ENCODE measurements at places on chromosomes 6 and 20. TPM values are rescaled to one million over a fixed set of nuclear protein-coding genes. Genes with fewer than 3 reads are reported as not detected.

GRCh38 chr6:44219053-44219814 lies 2.5 kb downstream of the MYMX start:
- peak; percentile 80 for DNase-seq

- DNase-seq = no peak
These were observed 46.3 kb downstream of the TBPL1 start for GRCh38 chr6:133999305-133999704.

- DNase-seq = no peak
These were observed 67.9 kb downstream of the ZHX3 start for GRCh38 chr20:41249411-41250281.

- DNase-seq = no peak
These were observed 22.7 kb upstream of the FRMD1 start for GRCh38 chr6:168101590-168102314.

GRCh38 chr6:24574809-24575208 lies 71.2 kb downstream of the KIAA0319 start:
- no peak for DNase-seq

DNA sequence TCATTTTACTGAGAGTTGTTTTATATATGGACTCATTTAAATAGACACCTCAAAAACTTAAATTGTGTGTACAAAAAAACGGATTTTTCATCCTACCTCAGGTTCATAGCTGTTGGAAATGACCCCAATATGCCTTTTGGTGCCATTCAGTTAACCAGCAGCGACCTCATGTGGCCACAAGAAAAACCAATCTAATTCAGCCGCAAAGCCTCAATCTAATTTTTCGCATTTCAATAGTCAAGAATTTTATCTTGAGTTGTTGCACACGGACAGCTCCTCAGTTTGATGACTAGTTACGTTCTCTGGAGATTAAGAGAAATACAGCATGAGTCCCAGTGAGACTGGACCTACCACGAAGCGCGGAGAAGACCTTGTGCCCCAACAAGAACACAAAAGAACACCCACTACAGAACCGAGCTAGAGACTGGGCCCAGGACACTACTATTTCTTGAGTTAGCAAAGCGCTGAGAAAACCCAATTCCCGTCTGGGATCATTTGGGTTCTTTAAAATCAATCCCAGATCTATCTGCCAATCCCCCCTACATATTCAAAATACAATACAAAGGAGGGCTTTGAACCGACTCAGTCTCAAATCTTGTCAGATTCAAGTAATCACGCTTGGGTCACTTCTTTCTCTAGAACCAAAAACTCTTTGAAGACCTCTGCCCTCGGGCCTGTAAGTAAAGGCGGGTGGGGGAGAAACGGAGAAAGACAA lies 1.1 kb downstream of the TCP11 start:
- peak; percentile 60 for DNase-seq

- no peak for DNase-seq
These were observed 38.1 kb upstream of the NOX3 start for GRCh38 chr6:155493694-155494143.

DNA sequence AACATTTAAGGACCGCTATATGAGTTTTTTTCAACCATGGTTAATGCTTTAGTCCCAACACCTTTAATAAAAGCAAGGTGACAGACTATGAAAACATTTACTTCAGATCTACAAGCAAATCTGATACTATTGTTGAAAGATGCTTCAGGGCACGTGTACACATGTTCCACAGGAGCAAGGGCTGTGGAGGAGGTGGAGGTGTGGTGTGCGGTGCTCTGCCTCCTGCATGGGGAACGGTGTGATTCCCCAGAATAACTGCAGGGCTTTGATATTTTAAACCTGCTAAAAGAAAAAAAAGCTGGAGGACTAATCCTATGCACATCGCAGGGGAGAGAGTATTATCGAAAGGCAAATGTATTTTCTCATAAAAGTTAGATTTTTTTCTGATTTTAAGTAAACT lies 188.1 kb upstream of the CEP162 start:
- DNase-seq = no peak

GRCh38 chr6:84361372-84362192 lies 134.1 kb upstream of the CEP162 start:
- DNase-seq = no peak

- DNase-seq = no peak
These were observed 45.8 kb upstream of the MEI4 start for GRCh38 chr6:77607004-77607403.

DNA sequence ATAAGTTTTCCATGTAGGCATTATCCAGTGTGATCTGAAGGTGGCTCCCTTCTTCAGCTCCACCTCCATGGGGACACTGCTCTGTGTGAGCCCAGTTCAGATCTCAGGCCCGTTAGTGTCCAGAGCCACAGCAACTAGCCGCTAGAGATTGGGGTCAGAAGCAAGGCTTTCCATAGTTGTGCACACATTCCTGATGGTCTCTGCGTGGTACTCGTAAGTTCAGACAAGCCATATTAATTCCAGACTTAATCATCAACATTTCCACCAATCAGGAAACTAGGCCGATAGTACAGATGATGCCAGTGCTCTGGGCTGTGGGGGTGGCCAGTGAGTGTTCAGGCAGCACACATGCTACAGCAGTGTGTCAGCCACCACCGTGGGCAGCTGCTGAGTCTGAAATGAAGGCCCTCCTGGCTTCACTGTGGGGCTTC lies 17.5 kb upstream of the SYNCRIP start:
- no peak for DNase-seq

The PPT2 gene
- total RNA-seq = 15.6 TPM

The ADGRF1 gene
- total RNA-seq = 0.45 TPM

The UNC93A gene
- total RNA-seq = 5.3 TPM

The CTAGE9 gene
- total RNA-seq = not detected

The PSORS1C1 gene
- not detected for total RNA-seq

The IPCEF1 gene
- total RNA-seq = 0.98 TPM

The ELOVL4 gene
- not detected for total RNA-seq

The GDAP1L1 gene
- total RNA-seq = not detected
